ENCODE measurements at places on chromosomes 16 and 17. TPM values are rescaled to one million over a fixed set of nuclear protein-coding genes. Genes with fewer than 3 reads are reported as not detected.

GRCh38 chr17:45171338-45172231 lies 9.9 kb downstream of the HEXIM2 start:
- peaks cover 26% of the 10 kb centered on the region for H3K4me1 ChIP-seq
- no peak overlapping the region for H3K4me3 ChIP-seq
- DNase-seq = peak; percentile 36
- no peaks in the 10 kb centered on the region for H3K27me3 ChIP-seq
- H3K36me3 ChIP-seq = peaks cover 10% of the 10 kb centered on the region

DNA sequence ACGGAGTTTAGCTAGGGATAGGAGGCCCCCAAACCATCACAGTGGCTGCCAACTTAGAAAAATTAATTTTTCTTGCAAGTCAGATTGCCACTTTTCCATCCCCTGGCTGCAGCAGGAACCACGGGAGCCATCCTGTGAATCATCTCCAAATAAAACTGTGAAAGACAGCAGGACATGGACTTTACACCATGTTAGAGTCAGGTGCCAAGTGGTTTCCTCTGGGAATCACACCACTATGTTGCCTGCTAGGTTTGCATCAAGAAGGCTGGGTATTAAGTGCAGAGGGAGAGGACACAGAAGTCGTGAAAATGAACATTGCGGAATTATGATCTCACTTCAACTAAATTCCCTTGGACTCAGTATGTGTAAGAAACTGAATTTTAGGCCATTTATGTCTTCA lies 471.3 kb upstream of the GOT2 start:
- H3K4me1 ChIP-seq = no peaks in the 10 kb centered on the region
- H3K27me3 ChIP-seq = no peaks in the 10 kb centered on the region
- H3K36me3 ChIP-seq = no peaks in the 10 kb centered on the region
- H3K4me3 ChIP-seq = no peak overlapping the region
- DNase-seq = no peak

The HBM gene
- total RNA-seq = 30.2 TPM

DNA sequence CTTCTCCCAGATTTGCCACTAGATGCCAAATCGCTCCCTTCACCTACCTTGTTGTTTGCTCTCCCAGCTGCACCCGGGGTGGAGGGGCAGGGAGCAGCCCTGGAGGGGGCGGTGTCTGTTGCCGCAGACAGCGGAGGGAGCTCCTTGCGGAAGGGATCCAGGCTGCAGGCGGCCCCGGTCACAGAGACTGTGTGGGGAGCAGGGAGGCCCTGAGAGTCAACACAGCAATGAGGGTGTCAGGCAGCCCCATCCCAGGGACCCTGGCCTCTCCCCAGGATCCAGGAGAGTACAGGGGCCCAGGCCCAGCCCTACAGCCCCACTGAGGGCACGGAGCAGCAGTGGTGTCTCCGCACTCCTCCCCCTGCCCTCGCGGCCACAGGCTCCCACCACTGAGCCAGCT lies 50.5 kb upstream of the CHMP6 start:
- no peak for DNase-seq
- no peak overlapping the region for H3K4me3 ChIP-seq
- no peaks in the 10 kb centered on the region for H3K36me3 ChIP-seq
- H3K27me3 ChIP-seq = no peaks in the 10 kb centered on the region

DNA sequence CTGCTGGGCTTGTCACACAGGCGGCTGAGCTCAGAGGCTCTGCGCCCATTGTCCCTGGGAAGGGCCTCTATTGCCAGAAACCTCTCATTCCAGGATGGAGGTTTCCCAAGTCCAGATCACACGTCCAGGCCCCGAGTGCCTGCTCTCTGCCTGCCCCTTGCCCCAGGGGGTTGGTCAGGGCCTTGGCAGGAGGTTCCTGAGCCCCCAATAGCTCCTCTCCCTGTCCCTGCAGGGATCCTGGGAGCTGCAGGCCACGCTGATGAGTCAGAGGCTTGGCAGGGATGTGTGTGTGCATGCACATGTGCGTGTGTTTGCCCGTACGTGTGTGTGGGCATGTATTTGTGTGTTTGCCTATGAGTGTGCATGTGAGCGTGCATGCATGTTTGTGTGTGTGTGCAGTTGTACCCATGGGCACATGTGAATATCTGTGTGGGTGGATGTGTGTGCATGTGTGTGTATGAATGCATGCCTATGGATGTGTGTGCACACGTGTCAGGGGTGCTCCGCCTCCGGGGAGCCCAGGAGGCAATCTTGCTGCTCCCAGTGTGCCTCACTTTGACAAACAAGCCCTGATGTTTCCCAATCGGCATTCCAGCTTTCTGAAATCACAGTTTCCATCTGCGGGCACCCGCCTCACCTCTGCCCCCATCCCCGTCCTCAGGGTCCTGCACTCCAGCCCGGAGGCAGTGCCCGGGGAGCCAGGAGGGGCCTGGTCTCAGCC lies 98.4 kb upstream of the GSE1 start:
- peak; percentile 77 for DNase-seq
- peaks cover 15% of the 10 kb centered on the region for H3K4me1 ChIP-seq
- no peak overlapping the region for H3K4me3 ChIP-seq
- H3K36me3 ChIP-seq = no peaks in the 10 kb centered on the region
- H3K27me3 ChIP-seq = no peaks in the 10 kb centered on the region

- peak; percentile 58 for DNase-seq
- no peaks in the 10 kb centered on the region for H3K27me3 ChIP-seq
- H3K4me1 ChIP-seq = no peaks in the 10 kb centered on the region
- H3K27ac ChIP-seq = no peak overlapping the region
These were observed 43.9 kb upstream of the TEX2 start for GRCh38 chr17:64306850-64307463.

GRCh38 chr17:49965524-49965909 lies 3.5 kb upstream of the DLX4 start:
- H3K27ac ChIP-seq = no peak overlapping the region
- DNase-seq = no peak
- peaks cover 85% of the 10 kb centered on the region for H3K27me3 ChIP-seq

DNA sequence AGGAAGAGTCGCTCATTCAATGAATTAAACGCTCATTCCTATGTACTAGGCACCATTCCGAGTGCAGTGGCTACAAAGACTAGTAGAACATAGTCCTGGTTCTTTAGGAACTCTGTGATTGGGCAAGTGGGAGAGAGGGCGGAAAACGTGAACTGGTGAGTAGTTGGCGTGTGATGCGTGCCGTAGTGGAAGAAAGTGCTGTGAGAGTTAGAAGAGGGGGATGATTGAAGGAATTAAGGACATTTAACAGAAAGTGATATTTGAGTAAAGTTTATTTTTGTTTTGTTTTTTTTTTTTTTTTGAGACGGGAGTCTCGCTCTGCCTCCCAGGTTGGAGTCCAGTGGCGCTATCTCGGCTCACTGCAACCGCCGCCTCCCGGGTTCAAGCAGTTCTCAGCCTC lies 7.9 kb upstream of the SLFN14 start:
- DNase-seq = peak; percentile 57
- peak overlapping the region; percentile 66 for H3K4me3 ChIP-seq
- no peaks in the 10 kb centered on the region for H3K36me3 ChIP-seq
- H3K27me3 ChIP-seq = no peaks in the 10 kb centered on the region
- H3K27ac ChIP-seq = no peak overlapping the region

The CDH16 gene
- total RNA-seq = not detected

- H3K27ac ChIP-seq = no peak overlapping the region
- no peak for DNase-seq
- no peak overlapping the region for H3K4me3 ChIP-seq
- no peaks in the 10 kb centered on the region for H3K36me3 ChIP-seq
These were observed 5.0 kb upstream of the TIMP2 start for GRCh38 chr17:78929908-78930775.

- no peaks in the 10 kb centered on the region for H3K4me1 ChIP-seq
- H3K36me3 ChIP-seq = no peaks in the 10 kb centered on the region
- H3K27ac ChIP-seq = no peak overlapping the region
- no peak for DNase-seq
- H3K27me3 ChIP-seq = no peaks in the 10 kb centered on the region
- no peak overlapping the region for H3K4me3 ChIP-seq
These were observed 10.0 kb upstream of the SDK2 start for GRCh38 chr17:73654241-73654640.

The NPIPB13 gene
- 4.1 TPM for total RNA-seq

GRCh38 chr17:78019367-78019975 lies 61.0 kb downstream of the TNRC6C start:
- no peak overlapping the region for H3K27ac ChIP-seq
- H3K4me1 ChIP-seq = no peaks in the 10 kb centered on the region
- DNase-seq = no peak

- no peaks in the 10 kb centered on the region for H3K27me3 ChIP-seq
- H3K27ac ChIP-seq = peak overlapping the region; percentile 72
- peak; percentile 87 for DNase-seq
- no peaks in the 10 kb centered on the region for H3K36me3 ChIP-seq
These were observed 174.3 kb downstream of the XYLT1 start for GRCh38 chr16:17296431-17296830.

DNA sequence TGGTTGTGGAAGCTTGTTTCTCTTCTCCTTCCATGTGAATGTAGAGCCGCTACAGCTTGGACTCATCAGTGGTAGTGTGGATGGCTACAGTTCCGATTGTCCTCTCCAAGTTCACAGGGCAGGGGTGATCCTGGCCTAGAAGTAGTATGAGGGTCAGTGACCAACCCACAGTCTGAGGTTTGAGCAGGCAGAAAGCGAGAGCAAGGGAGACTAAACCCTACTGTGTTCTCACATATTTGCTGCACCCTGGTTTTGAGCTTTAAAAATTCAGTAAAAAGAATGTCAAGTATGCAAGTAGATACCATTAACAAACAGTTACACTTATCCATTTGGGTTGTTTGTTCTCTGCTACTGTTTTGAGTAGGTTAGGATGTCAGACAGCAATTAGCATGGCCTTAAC lies 148.9 kb downstream of the MRTFB start:
- H3K27me3 ChIP-seq = no peaks in the 10 kb centered on the region
- H3K27ac ChIP-seq = no peak overlapping the region
- H3K36me3 ChIP-seq = no peaks in the 10 kb centered on the region
- DNase-seq = no peak

GRCh38 chr16:1175566-1176279 lies 22.8 kb downstream of the CACNA1H start:
- no peaks in the 10 kb centered on the region for H3K27me3 ChIP-seq
- no peak for DNase-seq
- H3K4me3 ChIP-seq = no peak overlapping the region
- no peak overlapping the region for H3K27ac ChIP-seq
- H3K4me1 ChIP-seq = peaks cover 9% of the 10 kb centered on the region

DNA sequence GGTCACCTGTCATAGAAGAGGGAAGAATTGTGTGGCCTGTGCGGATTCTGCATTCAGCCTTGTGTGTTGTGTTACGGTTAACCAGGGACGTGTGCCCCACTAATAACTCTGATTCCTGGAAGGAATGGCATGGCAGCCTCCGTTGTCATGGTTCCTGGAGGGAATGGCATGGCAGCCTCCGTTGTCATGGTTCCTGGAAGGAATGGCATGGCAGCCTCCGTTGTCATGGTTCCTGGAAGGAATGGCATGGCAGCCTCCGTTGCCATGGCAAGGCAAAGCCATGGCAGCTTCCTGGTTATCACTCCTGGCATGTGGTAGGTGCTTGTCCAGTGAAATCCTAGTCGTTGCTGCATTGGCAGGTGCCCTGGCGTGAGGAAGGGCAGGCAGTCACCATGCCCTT lies 8.9 kb downstream of the SPG7 start:
- no peak overlapping the region for H3K4me3 ChIP-seq
- no peaks in the 10 kb centered on the region for H3K27me3 ChIP-seq
- no peaks in the 10 kb centered on the region for H3K36me3 ChIP-seq

The GUCY2D gene
- total RNA-seq = not detected

DNA sequence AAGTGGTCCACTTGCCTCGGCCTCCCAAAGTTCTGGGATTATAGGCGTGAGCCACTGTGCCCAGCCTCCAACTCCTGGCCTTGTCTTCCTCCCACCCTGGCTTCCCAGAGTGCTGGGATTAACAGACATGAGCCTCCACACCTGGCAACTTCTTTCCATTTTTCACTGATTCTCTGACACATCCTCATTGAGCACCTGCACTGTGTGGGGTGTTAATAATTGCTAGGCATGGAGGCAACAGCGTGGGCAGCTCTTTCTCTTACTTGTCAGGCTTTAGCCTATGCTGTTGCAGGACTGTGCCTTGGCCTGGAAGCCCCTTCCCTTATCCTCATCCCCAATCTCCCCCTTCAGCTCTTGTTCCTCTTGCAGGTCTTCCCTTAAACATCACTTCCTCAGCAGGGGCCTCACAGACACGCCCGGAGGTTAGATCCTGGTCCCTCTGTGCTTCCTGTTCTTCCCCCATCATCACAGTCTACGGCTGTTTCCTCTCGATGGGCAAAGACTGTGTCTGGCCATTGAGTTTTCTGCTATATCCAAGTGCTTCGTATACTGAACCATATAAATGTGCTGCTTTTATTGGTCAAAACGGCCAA lies 7.9 kb downstream of the QPRT start:
- no peak overlapping the region for H3K4me3 ChIP-seq
- no peak for DNase-seq
- no peaks in the 10 kb centered on the region for H3K27me3 ChIP-seq
- no peaks in the 10 kb centered on the region for H3K4me1 ChIP-seq
- H3K27ac ChIP-seq = no peak overlapping the region

The CCL4L2 gene
- 1.8 TPM for total RNA-seq

DNA sequence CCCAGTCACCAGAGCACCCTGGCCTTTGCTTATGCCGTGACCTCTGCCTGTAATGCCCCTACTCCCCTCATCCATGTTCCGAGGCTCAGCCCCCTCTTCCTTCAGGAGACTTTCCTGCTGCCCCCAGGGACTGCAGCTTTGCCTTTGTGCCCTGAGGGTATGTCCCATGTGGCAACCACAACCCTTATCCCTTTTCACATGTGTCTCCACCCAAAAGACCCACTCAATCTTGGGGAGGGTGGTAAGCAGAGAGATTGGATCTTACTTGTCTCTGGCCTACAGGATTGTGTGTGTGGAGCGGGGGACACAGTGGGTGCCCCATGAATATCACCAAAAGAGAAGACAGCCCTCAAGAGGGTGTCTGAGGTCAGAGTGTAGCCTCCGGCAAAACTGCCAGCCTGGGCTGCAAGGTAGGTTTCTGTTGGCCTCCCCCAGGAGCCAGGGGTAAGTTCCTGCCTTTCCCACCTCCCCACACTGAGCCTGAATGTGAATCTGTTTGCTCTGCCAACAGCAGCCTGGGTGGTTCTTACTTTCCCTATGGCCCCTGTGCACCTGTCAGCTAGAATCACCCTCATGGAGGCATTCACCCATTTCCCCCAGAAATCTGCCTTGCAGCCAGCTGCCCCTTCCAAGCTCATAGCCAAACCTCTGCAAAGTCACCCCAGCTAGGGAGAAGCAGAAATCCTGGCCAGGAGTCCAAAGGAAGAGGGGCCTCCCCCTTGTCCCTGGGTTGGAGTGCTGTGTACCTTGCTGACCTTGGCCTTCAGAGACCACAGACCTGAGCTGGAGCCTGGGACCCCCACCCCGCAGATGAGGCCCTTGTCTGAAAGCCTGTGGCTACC lies 11.5 kb upstream of the C17orf113 start:
- H3K27me3 ChIP-seq = no peaks in the 10 kb centered on the region
- H3K4me3 ChIP-seq = no peak overlapping the region
- H3K4me1 ChIP-seq = no peaks in the 10 kb centered on the region
- no peak overlapping the region for H3K27ac ChIP-seq

- no peak overlapping the region for H3K27ac ChIP-seq
- DNase-seq = no peak
- H3K27me3 ChIP-seq = no peaks in the 10 kb centered on the region
- no peak overlapping the region for H3K4me3 ChIP-seq
- H3K36me3 ChIP-seq = no peaks in the 10 kb centered on the region
These were observed 12.9 kb downstream of the MYL4 start for GRCh38 chr17:47222047-47222446.
